A172 (cell line): ENCODE measurements at places on chromosomes 3 and 15. TPM values are rescaled to one million over a fixed set of nuclear protein-coding genes. Genes with fewer than 3 reads are reported as not detected.
A peak's percentile ranks its signal among the peaks of the same experiment; 100 is the strongest.

DNA sequence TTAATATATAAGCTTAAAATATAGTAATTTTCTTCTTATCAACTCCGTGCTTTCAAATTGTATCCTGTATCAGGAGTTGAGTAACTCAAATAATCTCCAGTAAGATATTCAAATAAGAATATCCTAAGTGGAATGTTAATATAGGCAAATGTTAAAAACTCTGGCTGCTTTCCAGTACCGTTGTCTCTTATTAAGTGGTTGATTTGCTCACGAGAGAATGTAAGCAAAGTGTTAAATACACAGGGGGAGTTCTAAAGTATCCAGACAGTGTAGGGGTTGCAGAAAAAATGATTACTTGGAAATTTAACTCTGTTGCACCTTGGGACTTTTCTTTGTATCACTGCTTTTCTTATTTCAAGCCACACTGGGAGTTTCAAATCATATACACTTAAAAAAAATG lies 478.9 kb upstream of the TBL1XR1 start:
- DNase-seq, result no peak

DNA sequence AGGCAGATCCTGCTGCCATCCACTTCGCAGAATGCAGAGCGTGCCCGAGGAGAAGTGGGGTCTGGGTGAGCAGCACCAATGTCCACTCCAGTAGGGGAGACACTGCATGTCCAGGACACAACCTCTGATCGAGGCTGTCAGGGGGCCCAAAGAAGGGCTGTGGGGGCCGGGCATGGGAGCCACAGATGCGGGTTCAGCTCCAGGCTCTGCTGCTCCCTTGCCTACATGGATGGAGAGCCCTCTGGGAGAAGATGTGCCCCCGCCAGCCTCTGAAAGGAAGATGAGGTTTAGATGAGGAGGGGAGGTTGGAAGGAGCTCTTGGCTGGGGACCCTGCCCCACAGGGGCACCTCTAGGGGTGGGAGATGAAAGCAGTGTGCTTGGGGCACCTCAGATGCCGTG lies 75.4 kb downstream of the KLF13 start:
- no peak for DNase-seq

DNA sequence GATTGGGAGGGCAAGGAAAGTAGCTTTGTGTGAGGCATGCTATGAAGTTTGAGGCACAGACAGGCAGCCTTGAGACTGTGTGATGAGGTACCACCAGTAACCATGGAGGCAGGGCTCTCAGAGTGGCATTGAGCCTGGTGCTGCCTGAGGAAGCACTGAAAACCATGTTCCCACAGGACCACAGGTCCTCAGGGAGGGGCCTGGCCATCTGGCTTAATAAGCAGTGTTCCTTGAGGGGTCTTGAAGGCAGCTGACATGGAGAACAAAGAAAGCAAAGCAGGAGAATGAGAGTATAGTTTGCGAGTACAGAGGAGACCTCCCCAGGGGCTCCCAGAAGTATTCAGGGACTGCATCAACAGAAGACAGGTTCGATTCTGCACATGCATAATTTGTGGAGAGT lies 346.6 kb downstream of the EPHB1 start:
- DNase-seq, result no peak

- no peak for DNase-seq
Observed at GRCh38 chr3:111238885-111239284, 167.3 kb downstream of the NECTIN3 start.

DNA sequence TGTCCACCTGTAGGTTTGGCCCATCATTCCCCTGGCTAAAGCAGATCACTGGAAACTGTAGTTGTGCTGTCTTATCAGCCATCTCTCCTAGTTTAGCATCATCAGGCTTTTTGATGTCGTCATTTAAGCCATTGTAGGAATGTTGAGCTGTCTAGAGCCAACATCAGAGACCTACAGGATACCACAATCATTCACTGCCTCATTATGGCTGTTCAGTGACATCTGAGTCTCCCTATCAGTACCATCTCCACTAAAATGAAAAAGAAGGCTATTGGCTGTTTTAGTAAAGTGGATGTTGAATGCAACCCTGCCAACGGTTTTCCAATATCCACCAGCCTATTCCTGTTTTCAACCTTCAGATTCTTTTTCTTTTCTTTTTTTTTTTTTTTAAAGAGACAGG lies 29.2 kb downstream of the RLBP1 start:
- DNase-seq, result no peak

DNA sequence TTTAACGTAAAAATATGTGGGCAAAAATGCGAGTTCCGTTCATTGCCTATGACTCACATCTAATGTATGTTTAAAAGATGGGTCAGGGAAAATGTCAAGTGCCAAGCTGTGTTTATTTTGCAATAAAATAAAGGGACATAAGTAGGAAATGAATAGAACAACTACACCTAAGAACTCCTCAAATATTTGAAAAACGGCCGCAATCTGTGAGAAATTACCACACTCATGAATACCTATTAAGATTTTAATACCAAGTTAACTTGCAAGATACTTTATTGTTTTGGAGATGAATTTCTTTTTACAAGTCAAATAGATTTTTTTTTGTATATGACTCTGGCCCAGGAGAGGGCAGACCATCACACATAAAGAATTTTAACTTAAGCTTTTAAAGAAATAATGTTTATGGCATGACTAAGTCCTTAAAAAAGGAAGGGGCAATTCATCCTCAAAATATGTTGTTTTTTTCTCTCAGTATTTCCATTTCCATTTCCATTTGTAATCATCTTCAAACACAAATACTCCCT lies 152.7 kb downstream of the SUCNR1 start:
- DNase-seq, result peak; percentile 90

- DNase-seq, result no peak
Observed at GRCh38 chr3:178526291-178526690, 9.9 kb upstream of the KCNMB2 start.

GRCh38 chr3:130892759-130893375 lies 1.0 kb upstream of the ATP2C1 start:
- DNase-seq, result peak; percentile 86

- no peak for DNase-seq
Observed at GRCh38 chr3:15522016-15522415, 510 bp upstream of the COLQ start.

GRCh38 chr3:37082317-37082716 lies 89.0 kb downstream of the MLH1 start:
- no peak for DNase-seq

GRCh38 chr3:18069568-18069967 lies 327.1 kb upstream of the TBC1D5 start:
- no peak for DNase-seq

DNA sequence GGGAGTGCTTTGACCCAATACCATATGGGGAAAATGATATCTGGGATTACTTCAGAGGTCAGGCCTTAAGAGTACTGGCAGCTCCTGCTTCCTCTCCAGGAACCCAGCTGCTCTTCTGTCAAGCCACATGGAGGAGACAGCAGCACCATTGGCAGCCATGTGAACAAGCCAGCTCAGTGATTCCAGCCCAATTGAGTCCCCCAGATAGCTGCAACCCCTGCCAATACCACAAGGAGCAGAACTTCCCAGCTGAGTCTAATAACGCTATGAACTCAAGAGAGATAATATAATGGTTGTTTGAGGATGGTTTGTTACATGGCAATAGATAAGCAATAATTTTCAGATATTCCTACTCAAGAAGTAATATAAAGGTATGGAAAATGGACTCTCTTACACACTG lies 126.8 kb upstream of the CPNE4 start:
- DNase-seq, result no peak

- DNase-seq, result no peak
Observed at GRCh38 chr3:124478830-124479229, 251.4 kb upstream of the UMPS start.

DNA sequence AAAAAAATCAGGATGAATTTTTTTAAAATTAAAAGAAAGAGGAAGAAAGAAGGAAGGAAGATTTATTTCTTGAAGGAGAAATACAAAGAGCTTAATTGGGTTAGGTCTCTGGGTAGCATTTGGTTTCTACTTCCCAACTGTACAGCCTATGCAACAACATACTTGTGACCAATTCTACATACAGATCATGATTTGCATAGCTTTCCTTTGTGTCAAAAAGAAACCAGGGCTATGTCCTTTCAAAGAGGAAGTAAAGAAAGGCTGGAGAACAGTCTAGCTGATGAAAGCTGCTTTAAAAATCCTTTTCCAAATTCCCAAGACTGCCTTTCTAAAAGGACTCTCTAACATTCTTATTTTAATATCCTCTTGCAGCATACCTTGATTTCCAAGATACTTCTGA lies 6.1 kb upstream of the HGD start:
- no peak for DNase-seq

GRCh38 chr15:101828774-101829173 lies 16.8 kb downstream of the OR4F15 start:
- DNase-seq, result no peak

DNA sequence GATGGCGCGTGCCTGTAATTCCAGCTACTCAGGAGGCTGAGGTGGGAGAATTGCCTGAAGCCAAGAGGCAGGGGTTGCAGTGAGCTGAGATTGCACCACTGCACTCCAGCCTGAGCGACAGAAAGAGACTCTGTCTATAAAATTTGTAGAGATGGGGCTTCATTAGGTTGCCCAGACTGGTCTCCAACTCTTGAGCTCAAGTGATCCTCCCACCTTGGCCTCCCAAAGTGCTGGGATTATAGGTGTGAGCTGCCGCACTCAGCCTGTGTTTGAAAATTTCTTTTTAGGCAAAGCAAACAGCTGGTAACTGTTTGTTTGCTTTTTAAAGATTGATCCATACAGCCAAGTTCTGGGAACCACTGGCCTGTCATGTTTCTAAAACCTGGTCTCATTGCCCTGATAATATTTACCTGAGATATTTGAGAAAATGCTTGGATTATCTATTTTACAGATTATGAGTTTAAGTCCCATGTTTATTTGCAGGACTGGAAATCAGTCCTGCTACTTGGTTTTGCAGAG lies 64.2 kb upstream of the LMOD3 start:
- DNase-seq, result no peak

DNA sequence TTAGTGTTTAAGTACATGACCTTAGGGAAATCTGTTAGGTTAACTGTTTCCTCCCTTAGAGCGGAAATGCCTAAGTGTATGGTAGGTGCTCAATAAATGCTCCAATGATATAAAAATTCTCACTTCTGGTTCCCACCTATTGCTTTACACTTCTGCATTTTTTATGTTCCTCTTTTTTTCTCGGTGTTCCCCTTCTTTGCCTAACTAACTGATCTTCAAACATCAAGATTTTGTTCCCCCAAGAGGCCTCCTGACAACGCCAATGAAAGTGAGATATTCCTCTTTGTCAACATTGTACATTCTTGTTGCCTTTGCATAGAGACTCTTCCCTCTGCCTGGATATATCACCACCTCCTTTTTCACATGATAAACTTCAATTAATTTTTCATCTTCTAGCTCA lies 17.4 kb downstream of the SLC35A5 start:
- DNase-seq, result no peak

DNA sequence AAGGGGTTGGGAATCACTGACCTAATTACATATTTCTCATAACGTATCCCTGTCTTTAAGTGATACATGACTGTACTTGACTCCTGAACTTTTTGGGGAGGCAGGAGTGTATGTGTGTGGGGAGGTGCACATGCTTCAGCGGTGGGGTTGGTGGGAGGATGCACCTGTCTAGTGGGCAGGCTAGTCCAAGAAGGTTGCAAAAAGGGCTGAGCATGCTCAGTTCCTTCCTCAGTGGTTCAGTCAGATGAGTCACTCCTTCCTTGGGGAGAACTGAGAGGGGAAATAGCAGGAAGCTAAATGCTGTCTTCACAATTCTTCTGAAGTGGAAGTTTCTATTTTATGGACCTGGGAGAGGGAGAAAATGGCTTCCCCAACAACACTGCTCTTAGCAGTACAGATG lies 24.6 kb upstream of the AP4E1 start:
- DNase-seq, result peak; percentile 60

DNA sequence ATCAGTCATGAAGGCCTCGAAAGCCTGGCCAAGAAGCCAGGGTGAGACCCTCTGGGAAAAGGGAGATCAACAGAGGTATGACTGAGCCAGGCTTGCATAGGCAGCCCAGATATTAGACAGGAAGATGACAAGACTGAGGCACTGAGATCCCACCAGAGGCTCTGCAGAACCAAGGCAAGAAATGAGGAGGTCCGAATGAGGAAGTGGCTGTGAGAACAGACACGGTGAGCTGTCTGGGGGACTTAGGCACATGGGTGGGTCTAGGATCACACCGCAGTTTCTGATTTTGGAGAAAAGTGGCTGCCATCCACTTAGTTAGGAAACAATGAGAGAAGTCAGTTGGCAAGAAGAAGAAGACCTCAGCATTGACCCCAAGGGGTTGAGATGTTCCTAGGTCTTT lies 31.5 kb upstream of the PRSS50 start:
- DNase-seq, result no peak

- DNase-seq, result no peak
Observed at GRCh38 chr3:177515786-177516157, 318.5 kb upstream of the TBL1XR1 start.

DNA sequence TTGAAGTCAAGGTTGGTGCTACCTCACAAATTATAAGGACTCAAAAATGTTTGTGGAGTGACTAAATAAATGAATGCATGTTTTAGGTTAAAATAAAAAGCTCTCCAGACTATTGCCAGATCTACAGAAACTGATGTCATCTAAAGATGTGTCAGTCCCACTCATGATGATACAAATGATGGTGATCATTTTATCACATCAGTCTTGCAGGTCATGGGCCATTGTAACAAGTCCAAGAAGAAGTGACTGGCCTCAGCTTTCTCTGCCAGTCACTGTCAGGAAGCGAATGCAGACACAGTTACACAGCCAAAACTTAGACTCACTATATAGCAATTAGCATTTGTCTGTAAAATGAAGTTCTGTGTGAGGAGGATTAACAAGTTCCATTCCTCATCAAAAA lies 18.5 kb downstream of the ATP8B4 start:
- no peak for DNase-seq

GRCh38 chr3:128278761-128279600 lies 125.7 kb downstream of the EEFSEC start:
- peak; percentile 46 for DNase-seq

GRCh38 chr3:141940194-141940776 lies 63.8 kb downstream of the ATP1B3 start:
- peak; percentile 99 for DNase-seq

- no peak for DNase-seq
Observed at GRCh38 chr3:15297608-15298350, 34.6 kb downstream of the SH3BP5 start.

DNA sequence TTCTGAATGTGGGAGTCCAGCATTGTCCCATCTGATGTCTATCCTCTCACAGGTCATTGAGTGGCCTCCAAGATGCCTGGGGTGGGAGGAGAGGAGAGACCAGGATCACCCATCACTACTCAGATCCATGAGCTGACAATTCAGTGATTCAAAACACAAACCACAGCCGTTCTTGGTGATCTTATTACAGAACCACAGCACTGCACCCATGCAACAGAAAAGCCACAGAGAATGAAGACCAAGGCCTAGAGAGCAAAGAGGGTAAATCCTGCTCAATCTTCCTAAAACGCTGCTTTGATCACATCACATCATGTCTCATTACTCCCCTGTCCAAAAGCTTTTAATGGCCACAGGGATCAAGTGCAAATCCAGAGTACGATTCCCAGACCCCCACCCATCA lies 23.5 kb downstream of the ANP32A start:
- no peak for DNase-seq

The PGBD4 gene
- 1.3 and 1.6 TPM in 2 replicates for total RNA-seq

The CLPX gene
- 27.1 and 34.7 TPM in 2 replicates for total RNA-seq

The THAP10 gene
- total RNA-seq, result 4.5 and 11.0 TPM in 2 replicates

The CCDC9B gene
- 4.4 and 12.1 TPM in 2 replicates for total RNA-seq

The DUOXA2 gene
- total RNA-seq, result not detected in 2 replicates

The PP2D1 gene
- total RNA-seq, result not detected in 2 replicates

The PSMD2 gene
- 633 and 926 TPM in 2 replicates for total RNA-seq

The HTD2 gene
- total RNA-seq, result 6.2 TPM in 2 replicates

The CLDN16 gene
- 0.02 TPM in 1 of 2 replicates, not detected in the other for total RNA-seq

The TMCO5A gene
- total RNA-seq, result not detected in 2 replicates
